ENCODE measurements at places on chromosomes 1 and 21.

DNA sequence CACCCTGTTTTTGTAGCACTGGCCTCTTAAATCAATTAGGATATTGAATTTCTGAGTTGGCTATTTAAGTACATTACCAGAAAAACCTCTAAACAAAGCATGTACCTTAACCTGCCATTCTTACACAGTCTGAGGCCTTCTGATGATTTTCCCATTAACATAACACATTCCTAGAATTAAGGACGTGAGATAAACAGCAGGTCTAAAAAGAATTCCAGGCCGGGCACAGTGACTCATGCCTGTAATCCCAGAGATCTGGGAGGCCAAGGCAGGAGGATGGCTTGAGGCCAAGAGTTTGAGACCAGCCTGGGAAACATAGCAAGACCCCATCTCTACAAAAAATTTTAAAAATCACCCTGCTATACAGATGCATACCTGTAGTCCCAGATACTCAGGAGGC lies 18.0 kb upstream of the LRRC8D start:
- DNase-seq = no peak

DNA sequence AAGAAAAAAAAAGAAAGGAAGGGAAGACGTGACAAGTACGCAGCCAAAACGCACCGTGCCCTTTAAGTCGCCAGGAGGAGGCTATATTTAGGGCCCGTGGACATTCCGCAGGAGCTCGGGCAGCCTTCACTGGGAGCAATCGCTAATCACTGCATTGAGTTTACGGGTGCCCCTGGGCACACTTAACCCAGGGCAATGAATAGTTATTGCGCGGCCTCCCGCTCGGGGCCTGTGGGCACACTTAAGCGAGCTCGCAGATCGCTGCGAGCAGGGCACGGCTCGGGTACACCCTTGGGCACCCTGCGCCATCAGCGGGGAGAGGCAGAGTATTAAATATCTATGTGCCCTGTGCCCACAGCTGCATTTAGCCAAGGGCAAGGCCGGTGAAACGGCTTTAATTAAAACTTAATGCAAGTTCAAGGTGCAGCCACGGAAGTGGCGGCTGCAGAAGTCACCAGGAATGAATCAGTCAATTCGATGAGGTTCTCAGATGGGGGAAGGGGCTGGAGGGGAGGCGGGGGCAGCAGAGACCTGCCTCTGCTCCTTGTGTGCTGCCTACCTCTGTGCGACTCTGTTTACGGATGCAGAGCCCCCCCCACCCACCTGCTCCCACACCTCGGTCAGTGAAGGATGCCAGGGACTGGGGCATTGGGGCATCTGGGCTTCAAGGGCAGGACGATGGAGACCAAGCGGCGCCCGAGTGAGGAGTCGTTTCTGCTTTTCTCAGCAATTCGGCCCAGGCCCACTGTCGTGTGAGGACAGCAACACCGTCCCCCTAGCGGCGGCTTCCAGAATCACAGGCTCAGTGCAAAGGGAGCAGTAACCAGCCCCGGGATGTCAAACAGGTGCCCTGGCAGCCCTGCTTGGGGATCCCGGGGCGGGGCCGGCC lies 51.8 kb upstream of the TARDBP start:
- DNase-seq = peak; percentile 69

- DNase-seq = no peak
Observed at GRCh38 chr1:42163114-42163513, 1.4 kb downstream of the GUCA2A start.

GRCh38 chr1:78687914-78688313 lies 38.3 kb downstream of the IFI44 start:
- DNase-seq = no peak

DNA sequence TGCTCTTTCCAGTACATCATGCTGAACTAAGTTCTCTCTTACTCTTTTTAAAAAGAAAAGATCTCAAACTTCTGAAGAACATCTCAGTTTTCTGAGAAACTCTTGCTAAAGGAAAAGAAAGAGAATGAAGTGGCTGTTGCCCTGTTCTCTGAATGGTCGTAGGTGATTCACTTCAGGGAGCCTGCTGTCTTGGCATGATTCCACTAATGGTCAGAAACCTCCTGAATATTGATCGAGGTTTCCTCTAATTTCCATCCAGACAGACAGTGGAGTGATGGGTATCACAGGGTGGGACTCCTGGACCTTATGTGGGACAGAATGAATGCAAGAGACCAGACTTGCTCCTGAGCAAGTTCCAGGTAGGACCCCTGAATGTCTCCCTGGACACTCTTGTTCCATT lies 2.5 kb downstream of the FCRL2 start:
- DNase-seq = no peak

GRCh38 chr21:16573578-16573977 lies 843.8 kb downstream of the USP25 start:
- no peak for DNase-seq

Data from activated T-helper 2 cell treated with anti-CD3 and anti-CD28 coated beads, Interferon-gamma antibody, Interleukin-2, Interleukin-4, amounts not matched to agents 10 μg/mL and 5 μg/mL and 100 μg/mL, durations not matched to agents 14 hours and 24 hours and 36 hours (primary cell).